ENCODE measurements at places on chromosomes 3 and 15.

GRCh38 chr3:38834110-38834509, 18.1 kb upstream of the SCN10A start:
- no peak for DNase-seq

DNA sequence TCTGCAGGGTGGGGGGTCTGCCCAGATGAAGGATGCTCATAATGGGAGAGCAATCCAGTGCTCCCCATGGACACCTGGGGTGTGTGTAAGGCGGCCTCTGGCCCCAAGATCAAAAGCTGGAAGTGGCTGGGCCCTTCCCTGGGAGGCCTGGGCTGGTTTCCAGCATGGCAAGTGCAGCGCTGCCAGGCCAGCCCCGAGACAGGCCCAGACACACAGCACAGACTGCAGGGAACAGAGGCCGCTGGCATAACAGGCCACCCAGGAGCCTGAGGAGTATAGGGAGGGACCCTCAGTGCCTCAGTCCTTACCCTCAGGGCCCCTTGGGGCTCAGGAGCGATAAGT, 10.0 kb downstream of the ITPKA start:
- no peak for DNase-seq

- DNase-seq = no peak
Measured at GRCh38 chr15:40252141-40252437, 13.2 kb downstream of the PAK6 start.

GRCh38 chr15:71515375-71516186, 294.8 kb upstream of the NR2E3 start:
- DNase-seq = no peak

DNA sequence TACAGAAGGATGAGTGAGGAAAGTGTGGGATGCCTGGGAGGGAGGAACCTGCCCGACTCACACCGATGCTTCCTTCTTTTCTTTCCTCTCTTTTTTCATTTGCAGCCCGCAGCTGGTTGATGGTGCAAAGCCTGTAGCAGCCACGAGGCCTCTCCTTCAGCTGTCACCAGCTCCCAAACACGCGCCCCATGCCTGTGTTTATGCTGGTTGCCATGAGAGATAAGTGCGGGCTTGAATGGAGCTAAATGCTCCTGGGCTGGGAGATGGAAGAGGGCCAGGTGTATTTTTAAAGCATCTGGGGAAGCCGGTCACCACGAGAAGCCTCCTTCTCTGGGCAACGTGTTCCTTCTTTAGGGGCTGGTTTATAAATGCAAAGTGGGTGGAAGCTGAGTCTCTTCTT, 9.3 kb downstream of the COLQ start:
- no peak for DNase-seq

Data from T-helper 17 cell (primary cell).